ENCODE measurements at places on chromosomes 4 and X.

GRCh38 chr4:70842761-70843435 lies 3.2 kb upstream of the GRSF1 start:
- DNase-seq: no peak

- no peak for DNase-seq
Measured at GRCh38 chr4:157898836-157899605, 273.8 kb downstream of the GASK1B start.

- DNase-seq: no peak
Measured at GRCh38 chr4:143351774-143352451, 15.2 kb downstream of the GAB1 start.

DNA sequence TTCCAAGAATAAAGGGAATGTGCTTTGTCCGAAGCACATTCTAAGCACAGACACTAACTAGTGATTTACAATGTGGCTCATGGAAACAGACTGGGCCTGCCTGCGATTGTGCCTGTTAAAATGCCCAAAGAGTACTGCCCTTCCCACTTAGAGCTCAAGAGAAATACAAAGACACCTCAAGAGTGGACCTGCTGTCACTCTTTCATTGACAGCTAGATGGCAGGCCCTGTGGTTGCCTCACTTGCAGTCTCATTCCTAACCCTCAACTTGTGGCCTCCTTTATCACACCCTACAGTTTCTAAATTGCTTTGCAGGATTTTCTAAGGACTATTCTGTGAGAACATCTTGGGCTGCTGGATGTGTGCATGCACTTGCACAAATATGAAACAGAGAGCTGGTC lies 331.0 kb upstream of the EMCN start:
- no peak for DNase-seq

- DNase-seq: no peak
Measured at GRCh38 chr4:163554870-163555465, 60.5 kb downstream of the TMA16 start.

- no peak for DNase-seq
Measured at GRCh38 chr4:4859799-4860599, 534 bp downstream of the MSX1 start.

GRCh38 chr4:182421753-182422152 lies 178.6 kb downstream of the TENM3 start:
- DNase-seq: no peak

- no peak for DNase-seq
Measured at GRCh38 chr4:76016393-76016792, 6.9 kb downstream of the CXCL10 start.

GRCh38 chrX:152843852-152844251 lies 13.0 kb downstream of the NSDHL start:
- DNase-seq: no peak

- no peak for DNase-seq
Measured at GRCh38 chr4:96383349-96383748, 543.5 kb downstream of the PDHA2 start.

DNA sequence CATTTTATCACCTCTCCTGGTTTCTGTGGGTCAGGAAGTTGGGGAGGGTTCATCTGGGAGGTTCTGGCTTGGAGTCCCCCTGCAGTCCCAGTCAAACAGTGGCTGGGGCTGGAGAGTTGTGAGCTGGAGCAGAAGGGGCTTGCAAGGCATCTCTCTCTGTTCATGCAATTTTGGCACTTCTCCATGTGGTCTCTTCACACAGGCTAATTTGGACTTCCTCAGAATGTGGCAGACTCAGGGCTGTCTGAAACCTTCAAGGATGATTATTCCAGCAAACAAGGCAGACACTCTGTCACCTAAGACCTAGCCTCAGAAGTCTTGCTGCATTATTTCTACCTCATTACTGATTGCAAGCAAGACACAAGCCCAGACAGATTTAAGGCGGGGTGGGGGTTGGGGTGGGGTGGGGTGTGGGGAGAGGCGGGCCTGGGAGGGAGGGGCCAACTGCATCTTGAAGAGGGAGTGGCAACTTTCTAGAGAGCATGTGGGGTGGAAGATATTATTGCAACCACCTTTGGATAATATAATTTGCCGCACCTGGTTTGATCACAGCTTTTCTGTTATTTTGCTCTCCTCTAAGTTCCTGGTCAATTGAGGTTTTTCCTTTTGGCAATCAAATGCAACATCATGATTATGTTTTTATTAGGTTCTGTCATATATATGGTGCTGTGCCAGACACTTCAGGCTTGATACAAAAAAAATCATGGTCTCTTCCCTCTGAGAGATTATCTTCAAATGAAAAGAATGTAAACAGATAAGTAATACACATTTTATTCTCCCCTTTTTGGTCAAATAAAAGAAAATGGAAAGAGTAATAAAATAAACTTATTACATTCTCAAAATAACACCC lies 799.5 kb downstream of the RPA4 start:
- no peak for DNase-seq

DNA sequence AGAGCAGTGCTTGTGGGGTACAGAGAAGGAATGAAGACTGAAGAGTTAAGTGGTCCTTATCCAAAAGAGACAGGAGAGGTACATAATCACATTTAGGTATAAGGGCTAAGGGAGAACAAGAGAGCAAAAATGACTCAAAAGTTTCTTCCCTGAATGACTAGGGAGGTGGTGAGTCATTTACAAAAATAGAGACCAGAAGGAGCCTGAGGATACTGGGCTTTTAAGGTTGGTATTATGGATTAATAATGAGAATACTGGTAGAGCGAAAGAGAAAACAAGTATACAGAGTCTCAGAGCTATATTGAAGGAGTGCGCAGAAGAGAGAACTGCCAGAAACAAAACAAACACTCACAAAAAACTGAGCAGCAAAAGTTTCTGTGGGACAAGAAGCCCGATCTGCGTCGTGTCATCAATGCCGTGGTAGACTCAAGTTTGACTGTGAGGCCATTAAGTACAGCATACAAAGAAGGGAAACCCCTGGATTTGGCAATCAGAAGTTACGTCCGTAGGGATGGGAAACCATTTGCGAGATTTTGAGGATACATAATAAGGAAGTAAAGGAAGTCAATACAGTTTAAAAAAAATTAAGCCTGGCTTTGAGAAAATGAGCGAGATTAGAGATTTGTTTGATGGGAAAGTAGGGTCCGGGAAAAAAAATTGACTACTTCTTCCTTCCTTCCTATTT lies 129.1 kb upstream of the STIM2 start:
- DNase-seq: no peak

DNA sequence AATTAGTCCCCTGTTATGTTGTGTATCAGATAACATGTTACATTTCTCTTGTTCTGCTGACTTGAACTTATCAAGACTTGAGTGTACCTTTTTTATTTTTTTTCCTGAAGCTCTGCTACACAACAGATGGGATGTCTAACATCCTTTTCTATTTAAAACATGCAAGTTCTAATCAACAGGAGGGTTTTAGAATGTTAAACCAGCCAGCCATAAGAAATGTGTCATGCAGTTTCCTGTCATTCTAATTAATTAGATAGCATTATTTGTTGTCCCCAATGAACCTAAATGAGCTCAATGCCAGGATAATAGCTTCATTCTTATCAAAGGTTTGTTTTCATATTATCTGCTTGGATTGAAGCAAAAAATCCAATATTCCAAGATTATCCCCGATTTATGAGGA lies 958.2 kb downstream of the PCDH7 start:
- DNase-seq: no peak

GRCh38 chr4:13893211-13893610 lies 265.7 kb upstream of the BOD1L1 start:
- no peak for DNase-seq

- no peak for DNase-seq
Measured at GRCh38 chr4:6322761-6323566, 53.3 kb downstream of the WFS1 start.

DNA sequence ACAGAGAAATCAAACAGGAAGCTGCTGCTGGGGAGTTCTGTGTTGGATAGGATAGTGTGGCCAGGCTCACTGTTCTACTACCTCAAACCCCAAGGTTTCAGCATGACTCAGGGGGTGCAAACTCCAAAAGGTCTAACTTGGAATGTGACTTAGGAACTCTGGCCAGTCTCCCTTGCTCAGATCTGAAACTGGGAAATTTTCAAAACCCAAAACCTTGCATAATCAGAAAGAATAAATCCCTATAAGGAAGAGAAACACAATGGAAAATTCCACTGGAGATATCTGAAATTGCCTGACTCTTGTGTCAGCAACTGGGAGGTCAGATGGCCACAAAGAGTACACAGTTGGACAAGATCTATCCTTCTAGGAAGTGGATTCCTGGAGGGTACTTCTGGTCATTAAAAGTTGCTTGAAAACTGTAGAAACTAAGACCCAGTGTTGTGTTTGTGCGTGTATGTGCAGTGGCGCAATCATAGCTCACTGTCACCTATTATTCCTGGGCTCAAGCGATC lies 58.0 kb downstream of the PPEF2 start:
- no peak for DNase-seq

DNA sequence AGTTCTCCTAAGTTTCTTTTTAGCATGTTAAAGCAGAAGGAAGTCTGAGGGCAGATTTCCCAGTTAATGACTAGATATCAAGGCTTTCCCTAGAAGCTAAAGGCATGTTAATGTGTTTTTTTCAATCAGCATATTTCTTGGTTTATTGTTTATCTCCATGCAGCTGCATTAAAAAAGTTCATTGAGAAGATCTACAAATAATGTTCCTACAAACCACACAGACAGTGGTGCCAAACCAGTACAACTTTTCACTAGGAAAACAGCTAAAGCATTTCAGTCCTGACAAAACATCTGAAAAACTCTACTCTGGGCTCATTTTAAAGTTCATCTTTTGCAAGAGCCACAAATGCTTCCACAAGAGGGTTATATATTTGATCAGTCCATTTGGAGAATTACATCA lies 320.0 kb downstream of the ADGRL3 start:
- DNase-seq: no peak

- DNase-seq: no peak
Measured at GRCh38 chr4:168092176-168092712, at the start of gene ANXA10. TSS of gene ANXA10 (plus strand) at chr4:168092537. CDS start at chr4:168092701, 164 bp downstream.

DNA sequence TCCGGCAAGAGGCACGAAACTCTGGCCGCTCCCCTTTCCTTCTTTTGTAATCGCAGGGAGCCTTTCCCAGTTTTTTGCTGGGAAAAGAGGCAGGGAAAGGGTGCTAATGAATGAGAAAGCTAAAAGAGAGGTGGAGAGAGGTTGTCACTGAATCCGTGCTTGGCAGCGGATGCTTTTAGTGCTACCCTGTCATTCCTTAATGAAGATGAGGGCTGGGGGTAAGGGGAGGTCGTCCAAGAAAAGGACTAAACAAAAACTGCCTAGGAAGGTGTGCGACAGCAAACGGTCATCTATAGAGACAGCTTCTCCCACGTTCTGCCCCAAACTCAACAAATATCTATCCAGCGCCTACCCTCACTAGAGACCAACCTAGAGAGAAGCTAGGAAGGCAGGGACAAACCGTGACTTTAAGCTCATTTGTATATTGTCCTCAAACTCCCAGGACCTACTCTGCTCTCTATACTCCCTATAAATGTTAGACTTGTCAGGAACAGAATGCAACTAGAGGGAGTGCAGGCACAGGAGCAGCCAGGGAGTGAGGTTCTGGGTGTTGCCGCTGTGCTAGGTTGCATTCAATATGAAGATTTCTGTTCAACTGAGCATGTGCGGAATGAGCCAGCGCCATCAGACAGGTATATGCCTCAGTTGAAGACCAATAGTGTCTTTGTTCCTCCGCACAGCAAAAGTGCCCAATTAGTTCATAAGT lies 777 bp upstream of the CASK start:
- DNase-seq: no peak

Data from stimulated activated CD8-positive, alpha-beta memory T cell treated with anti-CD3 and anti-CD28 coated beads, Interleukin-7, amount 100 ng/mL, for 24 hours (primary cell).